ENCODE measurements at places on chromosomes 6 and 20.

GRCh38 chr6:142005021-142005420 is 127.7 kb upstream of the GJE1 start:
- DNase-seq = no peak

DNA sequence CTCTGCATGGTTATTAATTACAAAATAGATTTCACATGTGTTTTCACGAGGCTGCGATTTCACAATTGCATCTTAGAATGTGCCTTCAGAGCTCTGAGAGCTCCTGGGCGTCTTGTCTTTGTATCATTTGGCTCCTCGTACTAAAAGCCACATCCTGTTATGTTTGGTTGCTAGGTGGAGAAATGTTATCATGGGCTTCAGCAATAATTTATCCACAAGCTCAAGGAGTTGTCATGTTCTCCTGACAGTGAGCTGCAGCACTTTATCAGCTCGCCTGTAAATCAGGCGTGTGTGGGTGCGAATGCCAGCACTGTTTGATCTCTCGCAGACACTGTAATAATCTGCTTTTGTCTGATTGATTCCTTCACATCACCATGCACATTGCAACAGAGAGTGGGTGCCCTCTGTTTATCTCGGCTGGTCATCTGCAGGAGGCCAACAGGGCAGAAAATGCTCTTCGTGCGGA is 218.6 kb upstream of the ZFP64 start:
- DNase-seq = peak; percentile 52

GRCh38 chr6:16487996-16488674 is 249.7 kb downstream of the GMPR start:
- DNase-seq = no peak

- DNase-seq = no peak
Measured at GRCh38 chr6:163617549-163617948, 203.0 kb downstream of the QKI start.

DNA sequence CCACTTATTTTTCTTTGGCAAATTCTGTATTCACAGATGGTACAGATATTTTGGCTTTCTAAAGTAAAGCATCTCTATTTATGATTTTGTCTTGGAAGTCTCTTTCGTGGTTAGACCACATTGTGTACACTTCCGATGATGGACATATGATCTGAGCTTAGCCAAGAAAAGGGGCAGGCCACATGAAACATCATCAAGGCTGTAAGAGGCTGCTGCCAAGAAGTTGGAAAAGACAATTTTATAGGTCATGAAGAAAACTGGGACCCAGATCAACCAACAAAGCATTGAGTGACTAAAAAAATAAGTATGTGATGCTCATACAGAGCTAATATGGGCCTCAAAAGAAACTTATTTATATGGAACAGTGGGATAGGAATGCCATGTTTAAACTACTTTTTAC is 266.4 kb downstream of the HAO1 start:
- DNase-seq = no peak

GRCh38 chr20:59583428-59584277 is 20.7 kb upstream of the PHACTR3 start:
- DNase-seq = no peak

DNA sequence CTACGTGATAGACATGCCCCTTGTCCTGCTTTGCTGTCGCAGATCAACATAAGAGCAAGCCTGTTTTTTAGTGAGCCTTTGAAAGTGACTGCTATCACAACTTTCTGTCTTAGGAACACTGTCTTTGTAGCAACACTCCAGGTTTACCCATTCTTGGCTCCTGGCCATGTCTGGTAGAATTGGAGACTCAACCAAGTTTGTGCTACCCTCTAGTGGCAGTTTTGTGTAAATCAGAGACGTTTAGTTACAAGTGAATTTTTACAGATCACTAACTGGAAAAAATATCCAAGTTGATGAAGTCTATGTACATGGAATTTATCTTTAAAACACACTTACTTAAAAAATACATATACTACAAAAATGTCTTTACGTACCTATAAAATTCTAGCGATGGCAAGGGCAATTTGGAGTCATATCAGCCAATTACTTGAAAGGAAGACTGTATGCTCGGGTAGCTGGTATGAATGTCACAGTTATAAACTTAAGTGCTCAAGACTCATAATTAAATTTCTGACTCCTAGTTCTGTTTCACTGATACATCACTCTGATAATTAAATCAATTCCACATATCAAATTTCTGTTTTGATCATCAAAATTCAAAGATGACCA is 101.4 kb downstream of the ADGB start:
- peak; percentile 7 for DNase-seq

- no peak for DNase-seq
Measured at GRCh38 chr20:45104786-45105185, 3.9 kb upstream of the KCNS1 start.

DNA sequence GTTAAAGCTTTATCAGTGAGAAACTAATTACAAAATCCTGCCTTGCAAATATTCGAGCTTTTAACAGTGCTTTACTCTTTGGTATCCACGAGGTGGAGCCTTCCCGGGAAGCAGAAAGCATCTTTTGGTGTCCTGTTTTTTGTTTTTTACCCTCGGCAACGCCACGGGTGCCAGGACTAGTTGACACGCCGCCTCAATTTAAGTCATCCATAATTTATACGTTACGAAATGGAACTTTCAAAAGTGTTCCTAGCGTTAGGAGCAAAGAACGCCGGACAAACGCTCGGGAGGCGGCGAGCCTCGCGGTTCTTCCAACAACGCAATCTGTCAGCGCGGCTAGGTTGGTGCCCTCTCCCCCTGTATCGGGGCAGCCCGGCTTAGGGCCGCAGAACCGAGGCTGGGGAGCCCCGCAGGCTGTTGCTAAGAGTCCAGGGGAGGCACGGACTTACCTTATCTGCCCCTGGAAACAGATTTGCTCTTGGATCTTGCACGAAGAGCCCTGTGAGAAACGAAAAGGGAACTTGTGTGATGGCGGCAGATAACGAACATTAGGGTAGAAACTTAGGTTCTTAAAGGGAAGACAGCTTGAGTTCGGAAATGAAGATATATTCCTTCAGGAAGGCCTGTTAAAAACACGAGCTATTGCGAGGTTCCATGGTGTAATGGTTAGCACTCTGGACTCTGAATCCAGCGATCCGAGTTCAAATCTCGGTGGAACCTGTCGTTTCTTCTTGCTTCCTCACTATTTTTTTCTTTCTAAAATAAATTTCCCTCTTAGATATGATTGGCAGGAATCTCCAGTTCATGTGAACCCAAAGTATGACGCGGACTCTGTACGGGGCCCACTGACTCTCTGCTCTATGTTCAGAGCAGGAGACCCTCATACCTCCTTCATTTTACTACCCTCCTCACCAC is 46.2 kb upstream of the ZNF184 start:
- peak; percentile 59 for DNase-seq

DNA sequence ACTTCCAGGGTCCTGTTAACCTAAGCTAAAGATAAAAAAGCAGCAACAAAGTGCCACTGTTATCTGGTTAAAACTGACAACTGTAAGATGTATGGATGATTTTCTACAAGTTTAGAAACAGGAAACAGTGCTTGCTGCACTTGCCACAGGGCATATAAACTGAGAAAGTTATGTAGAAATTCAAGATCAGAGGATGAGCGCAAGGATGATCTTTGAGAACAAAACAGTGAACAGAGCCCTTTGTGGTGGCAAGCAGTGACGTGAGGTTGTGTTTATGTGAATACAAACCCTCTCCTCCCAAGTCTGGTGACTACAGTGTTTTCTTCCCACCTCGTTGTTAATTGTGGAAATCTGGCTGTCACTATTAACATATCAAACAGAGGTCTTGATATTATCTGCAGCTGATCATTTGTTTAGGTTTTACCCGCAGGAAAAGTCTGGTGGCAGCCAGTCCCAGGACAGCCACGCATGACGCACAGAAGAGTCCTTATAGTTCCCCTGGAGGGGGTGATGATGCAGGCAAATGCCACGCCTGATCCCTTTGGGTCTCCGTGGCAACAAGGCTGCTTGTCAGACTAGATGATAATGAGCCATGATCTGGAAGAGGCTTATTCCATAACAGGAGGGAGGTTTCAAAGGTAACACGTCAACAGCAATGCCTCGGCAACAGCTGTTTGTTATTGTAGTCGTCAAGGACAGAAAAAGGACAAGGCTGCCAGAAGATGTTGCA is 43.1 kb upstream of the TNFAIP3 start:
- peak; percentile 71 for DNase-seq

GRCh38 chr6:109300874-109301273 is 81.4 kb downstream of the CD164 start:
- DNase-seq = no peak

DNA sequence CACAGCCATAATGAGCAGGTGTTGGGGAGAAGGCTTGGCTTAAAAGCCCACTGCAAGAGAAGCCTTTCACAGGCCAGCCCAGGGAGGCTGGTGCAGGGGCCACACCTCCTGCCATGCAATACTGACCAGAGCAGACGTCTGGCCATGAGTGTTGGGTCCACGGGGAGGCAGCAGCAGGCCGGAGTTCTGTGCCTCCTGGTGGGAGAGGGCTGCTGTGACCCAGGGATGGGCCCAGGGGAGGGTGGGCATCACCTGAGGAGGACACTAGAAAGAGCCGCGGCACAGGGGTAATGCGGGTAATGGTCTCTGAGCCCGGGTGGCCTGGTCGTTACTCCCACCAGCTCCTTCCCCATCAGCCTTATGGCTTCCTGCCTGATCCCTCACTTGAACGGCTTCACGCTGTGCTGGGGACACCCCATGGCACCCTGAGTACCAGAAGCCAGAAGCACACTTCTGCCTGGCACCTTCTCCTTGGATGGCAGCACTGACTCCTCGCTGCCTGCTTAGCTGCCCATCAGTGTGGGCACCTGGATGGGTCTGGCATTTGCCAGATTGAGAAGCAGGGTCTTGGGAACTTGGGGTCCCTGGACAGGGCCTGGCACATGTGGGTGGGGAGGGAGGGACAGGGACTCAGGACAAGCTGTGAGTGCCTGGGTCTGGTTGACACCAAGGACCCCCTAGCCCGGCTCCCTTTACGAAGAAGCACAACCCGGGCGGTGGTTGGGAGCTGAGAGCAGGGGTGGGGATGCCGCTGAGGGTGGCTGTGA is 108.8 kb downstream of the ASXL1 start:
- no peak for DNase-seq

DNA sequence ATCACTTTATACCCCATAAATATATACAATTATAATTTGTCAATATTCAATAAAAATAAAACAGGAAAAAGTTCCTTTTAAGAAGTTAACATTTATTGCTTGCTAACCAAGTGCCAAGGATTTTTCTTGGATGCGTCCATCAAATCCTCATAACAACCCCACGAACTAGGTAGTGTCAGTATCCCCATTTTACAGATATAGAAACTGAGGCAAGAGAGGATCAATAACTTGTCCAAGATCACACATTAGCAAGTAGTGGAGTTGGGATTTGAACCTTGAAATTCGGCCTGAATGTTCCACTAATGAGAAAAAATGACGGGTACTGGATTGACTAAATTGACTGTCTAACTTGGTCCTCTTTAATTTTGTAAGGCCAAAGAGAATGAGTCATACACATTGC is 5.7 kb upstream of the L3MBTL3 start:
- no peak for DNase-seq

- DNase-seq = no peak
Measured at GRCh38 chr6:29519291-29520010, 31.7 kb upstream of the MAS1L start.
